ENCODE measurements at places on chromosomes 11 and 22. TPM values are rescaled to one million over a fixed set of nuclear protein-coding genes. Genes with fewer than 3 reads are reported as not detected.

DNA sequence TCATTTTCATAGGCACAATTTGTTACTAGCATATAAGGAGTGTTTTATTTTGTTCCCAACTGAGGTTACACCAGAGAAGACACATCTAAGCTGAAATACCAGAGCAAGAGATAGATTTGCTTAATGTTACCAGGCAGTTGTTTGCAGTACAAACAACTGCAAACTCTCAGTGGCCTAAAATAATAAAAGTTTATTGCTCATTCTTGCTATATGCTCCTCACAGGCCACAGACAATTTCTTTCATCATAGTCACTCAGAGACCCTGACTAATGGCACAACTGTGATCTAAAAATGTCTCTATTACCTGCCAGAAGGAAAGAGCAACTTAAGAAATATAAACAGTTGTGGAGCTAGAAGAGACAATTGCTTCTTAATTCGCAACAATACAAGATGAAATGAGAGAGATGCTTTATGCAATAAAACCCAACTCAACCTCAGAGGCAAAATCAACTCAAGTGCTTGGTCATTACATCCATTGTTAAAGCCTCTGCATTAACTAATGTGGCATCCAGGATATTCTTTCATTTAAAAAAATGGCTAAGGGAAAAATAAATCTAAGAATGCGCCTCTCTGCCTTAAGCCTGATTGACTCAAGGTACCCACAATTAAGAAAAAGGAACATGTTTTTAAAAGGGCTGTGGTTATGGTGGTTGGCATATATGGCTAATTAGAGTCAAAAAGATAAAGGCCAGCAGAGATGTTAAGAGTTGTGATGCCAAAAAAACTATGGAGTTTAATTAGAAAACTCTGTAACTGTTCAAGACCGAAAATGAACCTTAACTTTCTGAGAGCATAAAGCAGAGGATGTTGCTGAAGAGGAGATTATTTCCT lies 103.7 kb downstream of the CD44 start:
- DNase-seq, result no peak

Gene CEND1
- 1.1 TPM for total RNA-seq

Gene GPHA2
- not detected for total RNA-seq

DNA sequence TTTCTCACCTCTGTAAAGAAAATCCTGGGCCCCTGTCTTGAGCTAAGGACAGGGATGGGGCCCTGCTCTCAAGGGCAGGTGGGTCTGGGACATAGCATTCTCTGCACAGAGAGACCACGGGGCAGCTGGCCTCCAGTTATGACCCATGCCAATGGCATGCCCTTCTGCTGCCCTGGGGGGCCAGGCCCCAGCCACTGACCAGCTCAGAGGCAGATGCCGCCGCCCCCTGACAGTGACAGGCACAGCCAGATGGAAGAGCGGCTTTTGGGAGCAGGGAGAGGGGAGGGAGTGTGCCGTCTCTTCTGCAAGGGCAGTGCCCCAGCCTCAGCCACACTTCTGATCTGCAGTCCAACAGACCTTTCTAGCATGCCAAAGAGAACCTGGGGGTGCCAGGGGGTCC lies 114.8 kb upstream of the NAV2 start:
- no peak for DNase-seq

- DNase-seq, result no peak
Measured at GRCh38 chr11:108069947-108070346, 51.4 kb upstream of the ACAT1 start.

Gene OR51I1
- not detected for total RNA-seq

- DNase-seq, result no peak
Measured at GRCh38 chr11:45961751-45962240, 39.3 kb downstream of the LARGE2 start.

Gene DGCR6
- 1.1 TPM for total RNA-seq

Gene SMIM35
- not detected for total RNA-seq

Gene DERL3
- 5.1 TPM for total RNA-seq

DNA sequence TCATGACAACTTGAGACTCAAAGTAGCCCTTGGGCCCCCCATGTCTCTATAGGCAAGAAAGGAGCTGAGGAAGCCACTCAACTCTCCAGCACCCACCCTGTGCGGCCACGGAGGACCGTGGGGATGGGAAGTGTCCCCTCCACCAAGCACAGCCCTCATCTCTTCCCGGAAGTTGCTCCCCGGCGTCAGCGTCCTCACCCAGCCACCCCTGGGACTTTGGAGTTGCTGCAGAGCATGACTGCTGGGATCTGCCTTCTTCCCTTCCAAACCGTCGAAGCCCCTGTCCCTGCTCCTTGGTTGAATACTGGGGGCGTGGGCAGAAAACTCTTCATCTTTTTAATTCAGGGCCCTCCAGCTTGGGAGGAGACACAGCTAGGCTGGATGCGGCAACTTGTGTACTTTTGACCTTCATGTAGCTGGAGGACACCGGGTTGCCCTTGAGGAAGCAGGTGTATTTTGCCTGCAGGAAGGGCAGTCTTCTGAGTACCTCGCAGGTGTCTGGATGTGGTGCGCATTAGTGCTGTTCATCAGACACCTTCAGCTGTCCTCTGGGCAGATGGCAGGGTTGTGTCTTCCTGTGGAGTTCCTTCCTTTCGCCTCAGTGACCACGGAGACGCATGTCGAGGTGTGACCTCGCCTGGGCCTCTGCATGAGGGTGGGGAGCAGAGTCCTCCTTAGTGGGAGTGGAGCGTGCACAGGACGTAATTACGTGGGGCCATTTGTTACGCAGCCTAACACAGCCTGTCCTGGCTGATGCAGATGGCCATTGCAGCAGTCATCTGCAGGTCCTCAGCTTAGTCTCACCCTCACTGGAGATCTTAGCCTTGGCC lies 12.2 kb upstream of the IFITM3 start:
- no peak for DNase-seq

GRCh38 chr22:39208013-39208680 lies 36.6 kb downstream of the PDGFB start:
- DNase-seq, result no peak

- DNase-seq, result peak; percentile 46
Measured at GRCh38 chr11:73195191-73196007, 22.7 kb upstream of the P2RY2 start.

DNA sequence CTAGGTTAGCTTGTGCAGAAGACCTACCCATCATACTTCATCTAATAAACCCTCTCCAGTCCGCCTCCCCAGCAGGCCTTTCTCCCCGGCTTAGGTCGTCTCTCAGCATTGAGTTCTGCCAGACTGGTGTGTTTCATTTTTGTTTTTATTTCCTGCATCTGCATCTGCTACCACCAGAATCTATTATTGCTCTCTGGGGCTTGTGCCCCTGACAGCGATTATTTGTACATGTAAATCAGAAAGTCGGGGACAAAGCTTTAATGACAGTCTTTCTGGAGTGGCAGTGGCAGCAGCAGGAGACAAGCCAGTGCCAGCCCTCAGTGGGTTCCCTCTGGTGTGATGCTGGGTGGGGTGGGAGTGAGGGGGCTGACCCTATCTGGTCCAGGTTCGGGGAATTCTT lies 127.5 kb downstream of the PKNOX2 start:
- DNase-seq, result no peak

Gene DEUP1
- not detected for total RNA-seq

DNA sequence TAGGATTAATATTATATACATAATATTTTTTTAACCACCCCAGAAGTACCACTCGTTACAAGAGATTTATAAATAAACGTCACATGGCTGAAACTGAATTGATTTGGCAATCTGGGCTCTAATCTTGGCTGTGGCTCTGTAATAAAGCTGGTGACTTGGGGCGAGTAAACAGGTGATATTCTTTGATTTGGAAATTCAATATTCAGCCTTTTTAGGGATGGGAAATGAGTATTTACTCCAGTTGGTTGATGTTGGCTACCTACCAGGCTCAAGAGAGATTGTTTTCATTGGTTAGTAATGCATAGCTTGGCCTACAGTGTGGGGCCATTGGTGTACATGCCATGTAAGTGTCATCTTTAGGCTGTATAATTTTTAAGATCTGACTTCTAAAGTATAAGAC lies 117.7 kb upstream of the SORL1-AS1 start:
- no peak for DNase-seq

- DNase-seq, result no peak
Measured at GRCh38 chr11:116778556-116778955, 5.8 kb upstream of the BUD13 start.

GRCh38 chr11:82873919-82874333 lies 26.3 kb downstream of the PRCP start:
- DNase-seq, result no peak

GRCh38 chr11:75276686-75277085 lies 36.1 kb downstream of the TPBGL start:
- no peak for DNase-seq

GRCh38 chr11:117583063-117583801 lies 213.8 kb downstream of the DSCAML1 start:
- no peak for DNase-seq

DNA sequence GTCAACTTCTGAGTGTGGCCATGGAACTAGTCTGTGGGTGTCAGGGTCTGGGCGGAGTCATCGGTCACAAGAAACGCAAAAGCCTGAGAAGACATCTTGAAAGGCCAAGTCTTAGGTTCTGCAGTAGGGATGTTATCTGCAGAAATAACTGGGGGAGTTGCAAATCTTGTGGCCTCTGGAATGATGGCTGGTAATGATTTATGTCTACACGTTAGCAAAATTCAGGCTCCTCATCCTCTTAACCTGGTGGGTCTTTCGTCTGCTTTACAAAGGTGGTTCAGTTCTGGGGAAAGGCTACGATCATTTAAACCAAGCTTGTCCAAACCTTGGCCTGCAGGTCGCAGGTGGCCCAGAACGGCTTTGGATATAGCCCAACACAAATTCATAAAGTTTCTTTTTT lies 7.4 kb upstream of the CYB5R3 start:
- no peak for DNase-seq

GRCh38 chr11:118180300-118180703 lies 3.9 kb upstream of the SCN2B start:
- no peak for DNase-seq

DNA sequence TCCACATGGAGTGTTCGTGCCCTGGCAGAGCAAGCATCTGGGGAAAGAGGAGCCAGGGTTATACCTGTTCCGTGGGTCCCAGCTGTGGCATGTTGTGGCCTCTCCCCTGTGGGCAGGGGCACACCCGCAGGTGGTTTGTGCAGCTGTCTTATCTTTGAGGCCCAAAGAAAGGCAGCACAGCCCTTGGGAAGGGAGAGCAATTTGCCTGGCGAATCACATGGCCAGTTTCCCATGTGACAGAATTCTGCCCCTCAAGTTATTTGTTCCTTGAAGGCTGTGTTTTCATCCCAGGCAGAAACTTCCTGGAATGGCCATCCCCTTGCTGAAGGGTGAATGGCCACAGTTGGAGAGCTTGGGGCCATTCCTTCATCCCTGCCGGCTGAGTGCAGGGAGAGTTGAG lies 16.4 kb upstream of the COX8A start:
- no peak for DNase-seq

DNA sequence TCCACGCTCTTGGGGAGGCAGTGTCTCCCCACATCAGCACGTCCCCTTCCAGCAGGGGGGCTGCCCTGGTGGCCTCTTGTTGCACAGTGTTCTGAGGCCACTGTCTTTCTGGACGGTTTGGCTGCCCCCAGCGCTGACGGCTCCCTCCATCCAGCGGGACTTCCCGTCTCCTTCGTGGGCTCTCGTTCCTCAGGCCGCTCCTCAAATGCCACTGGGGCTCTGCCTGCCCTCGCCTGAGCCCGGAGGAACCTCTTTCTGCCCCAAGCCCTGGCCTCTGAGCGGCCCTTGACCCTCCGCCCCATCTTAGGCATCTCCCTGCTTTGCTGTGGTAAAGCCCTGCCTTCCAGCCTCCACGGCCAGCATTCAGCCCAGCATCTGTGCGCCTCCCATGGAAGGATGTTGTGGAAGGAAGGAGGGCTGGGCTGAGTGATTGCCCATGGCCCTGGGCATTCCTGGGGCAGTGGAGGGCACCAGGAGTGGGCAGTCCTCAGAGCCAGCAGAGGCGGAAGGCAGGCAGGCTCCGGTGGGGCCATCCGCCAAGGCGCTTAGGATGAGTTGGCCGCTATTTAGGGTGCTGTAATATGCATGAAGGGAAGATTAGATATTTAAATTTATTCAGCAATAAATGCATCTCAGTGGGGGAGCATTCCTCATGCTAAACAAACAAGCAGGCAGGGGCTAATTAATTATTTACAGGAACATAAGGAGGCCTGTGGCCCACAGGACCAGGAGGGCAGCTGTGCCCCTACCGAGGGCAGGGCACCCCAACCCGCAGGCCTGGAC lies 17.8 kb downstream of the OTUB1 start:
- no peak for DNase-seq

Gene TRMU
- total RNA-seq, result 94.1 TPM

- no peak for DNase-seq
Measured at GRCh38 chr11:27241311-27242122, 121.5 kb downstream of the CCDC34 start.

- no peak for DNase-seq
Measured at GRCh38 chr11:398826-399225, 4.8 kb downstream of the PKP3 start.

Gene TTC9C
- 68.9 TPM for total RNA-seq

DNA sequence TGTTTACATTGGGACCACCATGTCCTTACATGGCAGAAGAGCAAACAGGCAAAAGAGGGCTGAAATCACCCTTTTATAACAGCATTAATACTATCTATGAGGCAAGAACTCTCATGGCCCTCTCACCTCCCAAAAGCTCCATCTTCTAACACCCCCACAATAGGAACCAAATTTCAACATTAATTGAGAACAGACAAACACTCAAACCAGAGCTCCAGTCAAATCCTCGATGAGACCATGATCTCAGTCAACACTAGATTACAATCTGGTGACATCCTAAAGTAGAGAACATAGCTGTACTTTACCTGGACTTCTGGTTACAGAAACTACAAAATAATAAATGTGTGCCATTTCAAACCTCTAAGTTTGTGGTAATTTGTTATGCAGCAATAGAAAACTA lies 25.1 kb downstream of the OR2AG2 start:
- DNase-seq, result no peak

Gene BTG4
- total RNA-seq, result not detected

- DNase-seq, result no peak
Measured at GRCh38 chr11:3153291-3153861, 11.7 kb downstream of the OSBPL5 start.

- no peak for DNase-seq
Measured at GRCh38 chr22:46881373-46882118, 119.1 kb downstream of the TBC1D22A start.

DNA sequence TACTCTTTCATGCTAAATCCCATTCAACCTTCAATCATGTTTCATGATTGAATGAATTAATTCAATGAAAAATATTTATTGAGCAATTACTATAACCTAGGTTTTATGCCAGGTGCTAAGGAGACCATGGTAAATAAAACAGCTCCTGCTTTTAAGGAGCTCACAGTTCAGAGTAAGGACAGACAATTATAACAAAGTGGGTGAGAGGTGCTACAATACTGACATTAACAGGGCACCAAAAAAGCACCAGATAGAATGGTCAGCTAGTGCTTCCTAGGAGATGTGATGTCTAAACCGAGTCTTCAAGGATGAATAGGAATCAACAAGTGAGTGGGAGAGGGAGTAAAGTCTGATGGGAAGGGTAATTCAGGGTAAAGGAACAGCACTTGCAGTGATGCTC lies 366.7 kb downstream of the SOX6 start:
- DNase-seq, result no peak

Measured in activated naive CD4-positive, alpha-beta T cell treated with anti-CD3 and anti-CD28 coated beads, Interleukin-2, amount 50 U/mL, for 72 hours (primary cell).